HuH-7.5 (cell line): ENCODE measurements at places on chromosomes 11 and 22.

- no peak for DNase-seq
Measured at GRCh38 chr11:129268371-129268770, 76.2 kb upstream of the ARHGAP32 start.

- DNase-seq: no peak
Measured at GRCh38 chr11:32200136-32200847, 109.4 kb downstream of the RCN1 start.

DNA sequence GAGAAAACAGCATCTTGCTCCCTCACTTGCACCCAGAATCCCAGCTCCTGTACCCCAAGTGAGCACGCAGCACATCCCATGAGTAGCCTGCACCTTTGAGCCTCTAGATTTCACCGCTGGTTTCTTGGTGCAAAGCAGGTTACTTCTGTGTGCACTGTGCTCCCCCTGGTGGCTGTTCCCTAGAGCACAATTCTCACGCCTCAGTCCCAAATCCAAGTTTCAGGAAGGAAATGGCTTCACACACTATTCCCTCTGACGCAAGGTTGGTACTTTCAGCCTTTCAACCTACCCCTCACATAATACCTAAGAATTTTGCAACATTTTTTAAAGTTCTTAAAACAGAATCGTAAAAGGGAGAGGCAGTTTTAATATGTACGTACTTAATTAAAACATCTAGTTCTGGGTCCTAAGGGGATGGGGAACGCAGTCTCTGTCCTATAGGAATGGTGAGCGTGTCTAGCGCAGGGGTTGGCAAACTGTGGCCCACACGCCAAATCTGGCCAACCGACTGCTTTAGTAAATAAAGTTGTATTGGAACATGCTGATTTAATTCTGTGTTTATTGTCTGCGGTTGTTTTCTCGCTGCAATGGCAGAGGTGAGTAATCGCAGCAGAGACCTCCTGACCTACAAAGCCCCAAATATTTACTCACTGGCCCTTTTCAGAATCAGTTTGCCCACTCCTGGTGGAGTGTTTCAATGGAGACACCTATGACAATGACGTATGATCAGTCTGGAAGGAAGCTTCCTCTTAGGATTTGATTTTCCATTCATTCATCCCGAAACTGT is 27.5 kb downstream of the DHCR7 start:
- peak; percentile 77 for DNase-seq

DNA sequence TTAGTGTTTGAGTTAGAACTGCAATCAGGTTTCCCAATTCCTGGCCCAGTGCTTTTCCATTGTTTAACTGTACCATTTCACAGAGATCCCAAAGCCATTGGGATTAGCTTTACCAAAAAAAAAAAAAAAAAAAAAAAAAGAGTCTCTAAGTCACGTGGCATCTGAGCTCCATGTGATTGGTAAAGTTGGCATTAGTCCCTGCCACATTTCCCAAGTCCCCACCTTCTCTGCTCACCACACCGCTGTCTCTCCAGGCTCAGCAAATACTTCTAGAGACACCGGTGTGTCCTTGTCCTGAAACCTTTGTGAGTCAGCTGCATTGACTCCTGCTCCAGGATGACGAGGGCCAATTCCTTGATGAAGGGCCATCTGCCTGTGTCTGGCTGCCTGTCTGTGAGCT is 305.3 kb downstream of the KIRREL3 start:
- DNase-seq: no peak

- no peak for DNase-seq
Measured at GRCh38 chr11:30446520-30446919, 123.6 kb downstream of the ARL14EP start.

DNA sequence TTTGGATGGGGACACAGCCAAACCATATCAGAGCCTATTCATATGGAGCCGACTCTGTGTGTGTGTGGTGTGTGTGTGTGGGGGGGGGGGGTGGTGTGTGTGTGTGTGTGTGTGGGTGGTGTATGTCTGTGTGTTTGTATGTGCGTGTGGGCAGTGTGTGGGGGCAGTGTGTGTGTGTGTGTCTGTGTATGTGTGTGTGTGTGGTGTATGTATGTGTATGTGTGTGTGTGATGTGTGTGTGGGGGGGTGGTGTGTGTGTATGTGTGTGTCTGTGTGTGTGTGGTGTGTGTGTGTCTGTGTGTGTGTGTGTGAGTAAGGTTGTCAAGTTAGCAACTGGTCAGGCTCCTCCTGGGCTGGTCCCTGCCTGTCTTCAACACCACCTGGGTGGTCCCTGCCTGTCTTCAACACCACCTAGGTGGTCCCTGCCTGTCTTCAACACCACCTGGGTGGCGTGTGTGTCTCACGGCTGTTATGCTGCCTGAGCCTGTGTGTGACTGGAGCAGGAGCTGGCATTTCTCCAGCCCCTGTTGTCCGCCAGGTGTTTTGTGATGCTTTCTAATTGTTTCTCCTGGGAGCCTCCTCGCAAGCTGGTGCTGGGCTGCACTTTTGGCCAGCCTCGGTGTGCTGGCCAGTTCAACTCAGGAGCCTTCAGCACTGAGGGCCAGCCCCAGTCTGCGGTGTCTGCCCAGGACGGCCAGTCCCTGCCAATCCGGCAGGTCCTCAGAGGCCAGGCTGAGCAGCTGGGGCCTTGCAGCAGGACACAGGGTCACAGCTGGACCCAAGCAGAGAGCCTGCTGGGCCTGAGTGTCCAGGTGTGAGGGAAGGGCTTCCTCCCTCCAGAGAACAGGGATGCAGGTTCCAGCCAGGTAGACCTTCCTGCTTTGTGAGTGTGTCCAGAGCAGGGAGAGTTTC is 21.5 kb upstream of the PVALB start:
- no peak for DNase-seq

- DNase-seq: no peak
Measured at GRCh38 chr11:115845872-115846271, 341.7 kb upstream of the CADM1 start.

- DNase-seq: peak; percentile 72
Measured at GRCh38 chr22:38843657-38844314, at the start of gene NPTXR. NPTXR (minus strand) TSS chr22:38844028.

- DNase-seq: no peak
Measured at GRCh38 chr11:68753300-68753699, 2.0 kb upstream of the TESMIN start.

DNA sequence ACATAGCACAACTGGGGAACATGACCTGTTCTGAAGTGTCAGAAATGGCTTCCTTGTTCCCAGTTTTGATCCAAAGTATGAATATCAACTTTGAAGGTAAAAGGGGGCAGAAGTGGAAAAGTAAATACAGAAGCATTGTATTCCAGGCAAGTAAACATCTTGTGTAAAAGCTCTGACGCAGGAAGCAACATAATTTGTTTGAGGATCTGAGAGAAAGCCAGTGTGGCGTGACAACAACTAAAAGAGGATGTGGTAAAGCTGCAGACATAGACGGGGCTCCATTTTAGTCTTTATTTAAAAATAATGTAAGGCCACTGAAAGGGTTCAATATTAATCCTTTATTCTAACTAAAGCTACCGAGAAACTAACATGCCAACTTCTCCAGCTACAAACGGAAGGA is 310.2 kb downstream of the DLG2 start:
- DNase-seq: no peak

DNA sequence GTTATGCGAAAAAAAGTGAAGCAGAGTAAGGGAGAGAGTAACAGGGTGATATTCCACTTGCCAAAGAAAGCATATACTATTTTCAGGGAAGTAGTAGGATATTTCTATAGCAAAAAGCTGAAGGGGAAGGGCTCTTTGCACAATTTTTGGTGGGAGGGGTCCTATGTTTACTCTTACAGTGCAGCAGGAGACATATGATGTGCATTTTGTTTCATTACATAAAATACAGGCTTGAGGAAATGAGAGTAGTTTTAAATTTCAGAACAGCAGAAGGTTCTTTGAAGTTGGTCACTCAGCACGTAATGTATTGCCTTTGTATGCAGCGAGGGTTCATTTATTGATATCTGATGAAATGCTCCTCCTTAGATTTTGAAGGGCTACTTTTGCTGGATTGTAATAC is 3.1 kb upstream of the PIK3IP1 start:
- no peak for DNase-seq
